Posterior vena cava (tissue), 2 donors: ENCODE measurements at places on chromosomes 7 and 10. TPM values are rescaled to one million over a fixed set of nuclear protein-coding genes. Genes with fewer than 3 reads are reported as not detected.

Gene LIPN
- total RNA-seq: 0.32 TPM

- DNase-seq: peak; percentile 70
Observed at GRCh38 chr7:155455776-155456737, 1.9 kb upstream of the EN2 start.

Gene TMEM270
- total RNA-seq: not detected

DNA sequence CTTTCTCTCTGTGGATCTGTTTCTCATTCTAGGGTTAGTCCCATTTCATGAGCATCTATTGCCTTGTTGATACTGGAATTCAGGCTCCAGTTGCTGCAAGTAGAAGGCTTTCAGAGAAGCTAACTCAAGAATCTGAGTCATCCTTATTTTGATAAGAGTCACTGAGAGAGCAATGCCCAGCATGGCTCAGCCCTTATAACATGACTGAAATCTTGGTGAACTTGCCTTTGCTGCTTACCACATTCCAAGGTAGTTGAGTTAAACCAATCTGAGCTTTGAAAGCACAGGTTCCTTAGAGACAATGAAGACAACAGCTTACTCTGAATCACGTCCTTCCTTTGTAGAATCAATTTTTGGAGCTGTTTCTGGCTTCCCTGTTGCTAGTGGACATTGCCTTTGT is 53.6 kb upstream of the CHCHD3 start:
- DNase-seq: no peak

GRCh38 chr7:134752006-134752760 is 27.3 kb upstream of the CALD1 start:
- DNase-seq: no peak

Gene MICALL2
- 33.3 TPM for total RNA-seq

DNA sequence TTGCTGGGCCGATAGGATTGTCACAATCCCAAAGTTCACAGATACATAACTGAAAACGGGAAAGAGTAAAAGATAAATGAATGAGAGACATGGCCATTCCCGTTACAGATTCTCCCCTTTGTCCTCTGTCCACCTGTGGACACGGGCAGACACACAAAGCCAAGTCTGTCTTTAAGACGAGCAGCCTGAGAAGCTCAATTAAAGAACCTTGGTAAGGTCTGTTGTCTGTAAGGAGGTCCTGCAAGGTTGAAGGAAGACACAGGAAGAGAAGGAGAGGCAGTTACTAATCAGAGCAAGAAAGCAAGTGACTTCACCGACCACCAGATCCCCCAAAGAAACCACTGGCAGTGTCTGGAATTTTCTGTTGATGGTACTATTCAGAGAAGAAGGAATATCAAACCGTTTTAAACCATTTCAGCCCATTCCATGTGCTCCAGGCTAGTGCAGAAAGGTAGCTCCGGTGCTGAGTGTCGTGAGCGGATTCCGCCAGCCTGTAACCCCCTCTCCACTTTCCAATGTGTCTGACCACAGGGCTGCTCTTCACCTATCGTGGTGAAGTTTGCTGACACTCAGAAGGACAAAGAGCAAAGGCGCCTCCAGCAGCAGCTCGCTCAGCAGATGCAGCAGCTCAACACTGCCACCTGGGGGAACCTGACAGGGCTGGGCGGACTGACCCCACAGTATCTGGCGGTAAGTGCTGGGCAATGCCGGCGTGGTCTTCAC is 252.6 kb downstream of the CELF2 start:
- DNase-seq: peak; percentile 92

DNA sequence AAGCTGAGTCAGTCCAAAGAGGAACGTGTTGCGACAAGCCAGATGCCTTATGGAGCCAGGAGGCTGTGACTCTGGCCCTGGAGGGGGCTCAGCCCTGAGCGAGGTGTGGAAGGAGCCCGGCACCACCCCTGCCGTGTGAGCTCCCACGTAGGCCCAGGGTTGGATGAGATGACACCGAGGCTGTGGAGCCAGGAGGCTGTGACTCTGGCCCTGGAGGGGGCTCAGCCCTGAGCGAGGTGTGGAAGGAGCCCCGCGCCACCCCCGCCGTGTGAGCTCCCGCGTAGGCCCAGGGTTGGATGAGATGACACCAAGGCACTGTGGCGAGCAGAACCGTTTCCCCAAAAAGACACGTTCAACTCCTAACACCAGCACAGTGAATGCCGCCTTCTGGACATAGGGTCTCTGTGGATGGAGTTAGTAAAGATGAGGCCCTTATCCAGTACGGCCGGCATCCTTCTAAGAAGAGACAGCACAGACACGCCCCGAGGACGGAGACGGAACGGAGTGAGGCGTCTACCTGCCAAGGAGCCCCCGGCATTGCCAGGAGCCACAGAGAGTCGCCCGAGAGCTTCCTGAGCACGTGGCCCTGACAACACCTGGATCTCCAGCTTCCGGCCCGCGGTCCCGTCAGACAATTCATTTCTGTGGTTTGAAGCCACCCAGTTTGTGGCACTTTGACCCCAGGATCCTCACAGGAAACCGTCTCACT is 472.5 kb downstream of the DNAJB6 start:
- DNase-seq: no peak

Gene TMEM184A
- total RNA-seq: not detected

GRCh38 chr7:119232091-119232490 is 1007.6 kb downstream of the ANKRD7 start:
- DNase-seq: no peak

- DNase-seq: peak; percentile 30
Observed at GRCh38 chr7:2983586-2983985, 60.1 kb downstream of the CARD11 start.

DNA sequence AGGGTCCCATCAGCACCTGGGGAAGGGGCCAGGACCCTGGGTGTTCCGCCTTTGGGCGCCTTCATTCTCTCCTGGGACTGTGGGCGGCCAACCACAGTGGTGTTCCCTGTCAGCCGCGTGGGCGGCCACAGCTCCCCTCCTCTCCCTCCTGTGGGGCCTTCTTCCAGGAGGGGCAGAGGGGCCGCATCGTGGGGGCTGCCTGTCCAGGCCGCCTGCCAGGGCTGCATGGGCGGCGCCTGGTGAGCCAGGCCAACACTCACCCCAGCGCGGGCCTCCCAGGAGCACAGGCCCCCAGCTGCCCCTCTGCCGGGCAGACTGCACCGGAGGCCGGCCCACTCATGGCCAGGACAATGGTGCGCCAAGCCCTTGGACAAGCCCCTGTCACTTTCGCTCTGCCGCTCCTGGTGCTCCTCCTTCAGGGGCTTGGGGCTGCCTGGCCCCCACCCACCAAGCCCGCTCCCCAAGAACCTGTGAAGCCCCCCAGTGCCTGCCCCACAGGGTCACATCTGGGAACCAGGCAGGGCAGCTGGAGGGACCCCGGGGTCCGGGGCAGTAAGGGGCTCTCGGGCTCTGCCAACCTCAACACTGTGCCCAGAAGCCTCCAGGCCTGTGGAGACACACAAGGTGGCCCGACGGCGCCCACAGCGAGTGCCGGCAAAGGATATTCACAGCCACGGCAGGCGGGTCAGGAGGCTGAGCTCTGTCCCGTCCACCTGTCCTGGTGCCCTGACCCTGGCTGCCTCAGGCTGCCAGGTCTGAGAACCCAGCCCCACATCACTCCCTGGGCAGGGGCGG is 42.8 kb downstream of the AP5Z1 start:
- DNase-seq: peak; percentile 79

- no peak for DNase-seq
Observed at GRCh38 chr7:123562121-123562520, 4.5 kb upstream of the NDUFA5 start.

Gene EBLN1
- total RNA-seq: not detected

DNA sequence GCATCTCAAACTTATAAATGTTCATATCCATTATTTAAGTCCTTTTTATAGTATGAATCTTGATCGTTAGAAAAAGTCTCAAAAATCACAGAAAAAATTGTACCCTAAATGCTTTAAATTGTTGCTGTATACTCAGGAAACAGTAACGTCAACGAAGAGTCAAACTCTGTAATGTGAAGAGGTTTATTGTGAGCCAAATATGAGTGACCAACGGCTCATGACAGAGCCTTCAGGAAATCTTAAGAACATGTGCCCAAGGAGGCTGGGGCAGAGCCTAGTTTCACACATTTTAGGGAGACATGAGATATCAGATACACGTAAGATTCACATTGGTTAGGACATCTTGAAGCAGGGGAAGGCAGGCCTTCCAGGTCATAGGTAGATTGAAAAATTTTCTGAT is 86.1 kb downstream of the PIP4K2A start:
- no peak for DNase-seq

DNA sequence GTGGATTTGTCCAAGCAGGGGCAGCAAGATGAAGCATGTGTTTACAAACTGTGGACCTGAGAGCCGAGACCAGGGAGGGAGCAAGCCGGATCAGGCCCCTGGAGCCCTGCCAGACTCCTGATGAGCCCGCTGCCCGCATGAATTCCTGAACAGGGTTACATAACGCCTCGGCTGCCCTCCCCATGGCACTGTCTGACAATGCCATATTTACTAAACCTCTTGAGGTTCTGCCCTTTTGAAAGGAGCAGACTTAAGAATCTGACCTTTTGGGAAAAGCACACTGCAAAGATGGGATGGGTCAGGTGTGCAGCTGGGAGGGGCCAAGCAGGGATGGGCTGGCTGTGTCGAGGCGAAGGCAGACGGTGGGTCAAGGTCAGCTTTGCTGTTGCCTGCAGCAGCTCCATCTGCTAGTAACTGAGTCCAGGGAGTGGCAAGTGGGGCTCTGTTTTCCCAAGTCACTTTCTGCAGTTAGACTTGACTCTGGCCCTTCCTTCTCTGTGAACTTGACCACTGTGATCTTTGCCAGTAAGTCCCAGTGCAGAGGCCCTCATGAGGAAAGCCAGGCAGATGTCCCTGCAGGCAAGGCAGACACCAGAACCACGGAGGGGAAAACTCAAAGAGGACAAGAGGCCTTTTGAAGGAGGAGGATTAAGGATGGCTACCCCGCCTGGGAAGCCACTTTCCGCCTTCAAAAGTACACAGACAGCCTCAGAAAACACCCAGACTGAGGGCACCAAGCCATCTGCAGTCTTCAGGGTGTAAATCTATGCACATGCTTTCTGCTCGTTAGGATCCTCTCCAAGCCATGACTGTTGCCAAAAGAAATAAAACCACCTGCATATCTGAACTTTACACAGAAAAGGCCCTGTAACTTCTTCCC is 175.8 kb downstream of the TNS3 start:
- peak; percentile 78 for DNase-seq

Gene CRHR2
- 0.10 TPM for total RNA-seq

DNA sequence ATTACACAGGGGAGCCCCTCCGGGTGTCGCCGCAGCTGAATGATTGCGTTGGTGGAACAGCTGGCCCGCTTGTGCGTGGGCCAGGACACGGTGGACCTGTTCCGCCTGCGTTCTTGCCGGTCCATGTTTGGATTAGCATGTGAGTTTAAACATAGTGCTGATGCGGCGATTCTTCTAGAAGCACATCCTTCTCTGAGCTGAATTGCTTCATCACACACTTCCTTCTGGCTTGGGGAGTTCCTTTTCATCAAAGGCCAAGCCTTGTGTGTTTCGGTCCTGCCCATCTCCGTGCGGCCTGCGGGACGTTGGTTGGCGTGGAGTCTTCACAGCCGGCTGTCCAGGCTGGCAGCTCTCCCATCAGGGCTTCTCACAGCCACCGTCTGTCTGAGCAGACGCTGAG is 45.5 kb upstream of the SLC29A4 start:
- peak; percentile 89 for DNase-seq

Gene FZD1
- 25.4 TPM for total RNA-seq

DNA sequence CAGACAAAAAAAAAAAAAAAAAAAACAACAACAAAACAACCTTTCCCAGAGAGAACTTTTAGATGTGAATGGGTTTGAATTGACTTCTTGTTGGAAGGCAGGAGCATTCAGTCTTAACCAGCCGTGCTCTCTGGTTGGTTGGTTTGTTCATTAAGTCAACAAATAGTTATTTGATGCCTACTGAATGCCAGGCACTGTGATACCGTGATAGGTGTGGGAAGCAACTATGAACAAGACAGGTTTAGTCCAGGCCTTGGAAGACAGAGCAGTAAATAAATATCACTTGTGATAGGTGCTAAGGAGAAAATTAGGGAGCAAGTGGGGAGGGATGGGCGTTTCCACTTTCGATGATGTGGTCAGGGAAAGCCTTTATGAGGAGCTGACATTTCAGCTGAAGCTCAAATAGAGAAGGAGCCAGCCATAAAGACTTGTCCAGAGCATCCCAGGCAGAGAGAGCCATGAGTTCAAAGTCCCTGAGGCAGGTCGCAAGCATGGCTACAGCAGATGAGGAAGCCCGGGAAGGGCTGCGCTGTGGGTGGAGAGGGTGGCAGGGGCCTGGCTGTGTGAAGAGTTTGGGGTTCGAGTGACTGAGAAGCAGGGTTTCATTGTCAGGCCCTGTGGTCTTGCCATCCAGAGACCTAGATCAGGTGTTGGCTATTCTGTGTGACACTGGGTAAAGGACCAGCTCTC is 8.0 kb downstream of the TSPAN15 start:
- no peak for DNase-seq

DNA sequence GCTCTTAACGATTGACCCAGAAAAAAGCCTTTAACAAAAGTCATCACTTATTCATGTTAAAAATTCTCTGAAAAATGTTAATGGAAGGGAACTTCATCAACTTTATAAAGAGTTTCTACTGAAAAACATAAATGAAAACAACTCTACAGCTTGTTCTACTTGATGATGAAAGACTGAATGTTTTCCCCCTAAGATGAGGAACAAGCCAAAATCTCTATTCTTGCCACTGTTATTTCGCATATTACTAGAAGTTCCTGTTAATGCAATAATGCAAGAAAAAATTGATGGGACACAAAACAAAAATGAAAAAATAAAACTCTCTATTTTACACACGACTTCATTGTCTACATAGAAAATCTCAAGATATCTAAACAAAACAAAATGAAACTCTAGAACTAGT is 249.8 kb upstream of the AKR1E2 start:
- DNase-seq: no peak

DNA sequence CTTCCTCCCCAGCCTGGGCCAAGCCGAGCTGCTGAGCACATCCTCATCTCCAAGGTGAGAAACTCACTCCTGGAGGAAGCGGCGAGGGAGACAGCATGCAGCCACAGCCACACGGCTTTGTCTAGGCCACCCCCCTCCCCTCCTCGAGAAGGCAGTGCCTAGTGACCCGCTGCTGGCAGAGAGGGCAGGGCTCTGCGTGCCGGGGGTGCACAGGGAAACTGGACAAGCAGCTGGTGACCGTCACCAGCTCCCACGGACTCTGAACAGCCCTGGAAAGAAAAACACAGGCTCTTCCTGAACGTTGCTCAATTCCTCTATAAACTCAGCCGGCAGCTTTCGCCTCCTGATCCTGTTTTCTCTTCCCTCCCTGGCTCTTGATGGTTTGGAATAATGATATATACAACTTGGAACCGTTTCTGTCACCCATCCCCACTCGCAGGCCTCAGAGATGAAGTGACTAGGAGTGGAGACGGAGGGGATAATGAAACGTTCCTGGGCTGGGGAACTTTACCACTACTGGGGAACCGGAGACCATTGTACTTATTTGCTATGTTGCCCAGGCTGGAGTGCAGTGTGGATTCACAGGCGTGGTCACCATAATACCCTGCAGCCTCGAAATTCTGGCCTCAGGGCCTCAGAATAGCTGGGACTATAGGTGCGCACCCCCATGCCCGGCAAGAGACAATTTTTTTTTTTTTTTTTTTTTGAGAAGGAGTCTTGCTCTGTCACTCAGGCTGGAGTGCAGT is 19.3 kb downstream of the PAPOLB start:
- DNase-seq: no peak

GRCh38 chr7:80707318-80707717 is 68.9 kb downstream of the CD36 start:
- DNase-seq: no peak

- no peak for DNase-seq
Observed at GRCh38 chr10:14665865-14666857, 108.5 kb downstream of the FAM107B start.

- no peak for DNase-seq
Observed at GRCh38 chr10:28881171-28881882, 204.0 kb downstream of the BAMBI start.

GRCh38 chr7:20075992-20076820 is 141.0 kb downstream of the MACC1 start:
- DNase-seq: no peak
